NB4 (cell line): ENCODE measurements at places on chromosomes 5 and 9.
A peak's percentile ranks its signal among the peaks of the same experiment; 100 is the strongest.

DNA sequence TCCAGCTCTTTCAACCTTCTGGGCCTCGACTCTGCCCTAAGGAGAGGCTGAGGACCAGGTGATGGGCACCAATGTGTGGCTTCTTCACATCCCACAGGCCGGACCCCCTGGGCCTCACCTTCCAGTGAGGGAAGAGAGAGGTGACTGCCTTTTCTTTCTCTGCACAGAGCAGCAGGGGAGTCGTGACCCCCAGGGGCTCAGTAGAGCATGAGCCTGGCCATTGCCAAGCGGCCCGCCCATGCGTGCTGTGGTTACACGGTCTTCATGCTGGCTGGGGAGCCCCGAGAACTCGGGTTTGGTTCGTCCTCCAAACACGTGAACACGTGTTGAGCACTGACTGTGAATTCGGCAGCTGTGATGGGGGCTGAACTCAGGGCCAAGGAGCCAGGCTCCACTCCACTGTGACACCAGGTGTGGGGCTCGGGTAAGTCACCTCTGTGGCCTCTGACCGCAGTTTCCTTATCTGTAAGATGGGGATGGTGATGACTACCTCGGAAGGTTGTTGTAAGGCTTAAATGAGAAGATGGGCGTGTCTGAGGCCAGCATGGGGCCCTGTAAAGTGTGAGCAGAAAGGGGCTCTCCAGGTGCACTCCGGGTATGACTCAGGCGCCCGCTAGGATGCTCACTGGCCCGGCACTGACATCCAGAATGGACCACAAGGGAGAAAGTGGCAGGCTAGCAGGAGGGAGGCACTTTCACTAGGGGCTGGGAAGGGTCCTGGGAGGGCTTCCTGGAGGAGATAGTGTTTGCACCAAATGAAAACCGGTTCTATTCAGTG lies 13.4 kb upstream of the GRHPR start:
- DNase-seq, result no peak

DNA sequence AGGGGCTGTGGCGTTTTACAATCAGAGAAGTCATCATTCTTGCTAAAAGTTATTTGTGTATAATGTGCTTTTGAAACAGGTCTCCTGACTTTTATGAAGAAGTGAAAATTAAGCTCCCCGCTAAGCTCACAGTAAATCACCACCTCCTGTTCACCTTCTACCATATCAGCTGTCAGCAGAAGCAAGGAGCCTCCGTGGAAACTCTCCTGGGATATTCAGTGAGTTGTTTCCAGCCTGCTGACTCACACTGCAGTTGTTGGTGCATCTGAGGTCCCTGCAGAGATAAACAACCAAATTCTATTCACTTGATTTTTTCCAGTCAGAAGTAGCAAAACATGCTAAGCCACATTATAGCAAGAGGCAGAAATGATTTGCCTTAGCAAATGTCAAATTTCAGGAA lies 156.7 kb downstream of the DOCK8 start:
- no peak for DNase-seq

DNA sequence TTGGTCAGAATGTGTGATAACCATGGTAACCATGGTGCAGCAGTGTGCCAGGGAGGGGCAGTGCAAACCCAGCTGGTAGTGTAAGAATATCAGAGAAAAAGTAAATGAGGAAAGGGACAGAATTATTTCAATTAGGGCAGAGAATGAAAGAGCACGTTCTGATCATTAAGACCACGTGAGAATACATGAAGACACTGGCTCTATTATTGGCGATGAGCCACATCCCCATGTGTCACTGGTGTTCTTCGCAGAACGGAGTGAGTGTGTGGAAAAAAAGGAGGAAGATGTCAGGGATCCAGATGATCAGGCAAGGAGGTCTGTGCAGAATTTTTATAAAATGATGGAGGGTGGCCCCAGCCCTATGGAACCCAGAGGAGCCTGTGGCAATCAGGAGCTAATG lies 315.5 kb downstream of the SEMA5A start:
- DNase-seq, result no peak

- no peak for DNase-seq
Observed at GRCh38 chr5:3740546-3741373, 145.1 kb downstream of the IRX1 start.

DNA sequence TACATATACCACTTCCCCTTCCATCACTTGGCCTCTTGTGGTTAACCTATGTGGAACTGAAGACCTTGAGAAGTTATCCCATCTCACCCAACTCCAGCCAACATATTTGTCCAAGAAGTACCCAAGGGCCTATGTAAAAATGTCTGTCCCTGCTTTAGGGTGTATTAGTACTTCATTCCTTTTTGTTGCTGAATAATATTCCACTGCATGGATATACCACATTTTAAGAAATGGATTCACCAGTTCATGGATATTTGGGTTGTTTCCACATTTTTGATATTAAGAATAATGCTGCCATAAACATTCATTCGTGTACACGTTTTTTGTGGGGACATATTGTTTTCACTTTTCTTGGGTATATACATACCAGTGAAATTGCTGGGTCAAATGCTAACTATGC lies 28.6 kb downstream of the IDNK start:
- peak; percentile 15 for DNase-seq

DNA sequence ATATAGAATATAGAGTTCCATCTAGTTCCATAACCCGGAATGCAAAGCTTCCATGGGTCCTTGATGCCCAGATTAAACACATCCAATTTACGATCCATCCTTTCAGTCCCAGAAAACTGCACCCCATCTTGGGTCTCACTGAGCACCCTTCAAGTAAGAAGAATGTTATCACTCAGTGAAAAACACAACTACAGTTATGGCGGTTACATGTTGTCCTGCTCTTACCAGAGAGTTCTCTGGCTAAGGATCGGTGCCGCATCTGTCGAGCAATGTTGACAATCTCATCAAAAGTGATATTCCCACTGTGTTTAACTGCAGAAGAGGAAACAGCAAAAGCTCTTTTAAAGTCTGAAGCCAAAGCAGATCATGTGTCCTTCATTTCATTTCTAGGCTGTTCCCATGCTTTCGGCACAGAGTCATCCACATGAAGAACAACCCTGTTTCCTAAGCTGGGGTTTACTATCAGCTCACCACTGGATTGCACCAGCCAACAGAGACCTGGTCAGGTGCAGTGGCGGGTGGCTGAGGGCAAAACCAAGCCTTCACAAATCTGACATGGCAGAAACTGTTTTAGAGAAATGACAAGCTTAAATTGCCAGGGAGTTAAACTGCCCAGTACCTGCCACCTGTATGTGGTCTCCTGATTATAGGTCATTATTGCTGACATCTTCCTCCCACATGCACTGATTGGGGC lies 2.9 kb downstream of the RPL12 start:
- peak; percentile 17 for DNase-seq

GRCh38 chr9:129111528-129112151 lies 425 bp downstream of the PTPA start:
- peak; percentile 68 for DNase-seq

- peak; percentile 41 for DNase-seq
Observed at GRCh38 chr9:109286571-109286977, 34.3 kb downstream of the EPB41L4B start.

- peak; percentile 6 for DNase-seq
Observed at GRCh38 chr5:67409126-67409777, 212.7 kb upstream of the CD180 start.

- no peak for DNase-seq
Observed at GRCh38 chr5:16538006-16538405, 72.4 kb upstream of the ZNF622 start.

DNA sequence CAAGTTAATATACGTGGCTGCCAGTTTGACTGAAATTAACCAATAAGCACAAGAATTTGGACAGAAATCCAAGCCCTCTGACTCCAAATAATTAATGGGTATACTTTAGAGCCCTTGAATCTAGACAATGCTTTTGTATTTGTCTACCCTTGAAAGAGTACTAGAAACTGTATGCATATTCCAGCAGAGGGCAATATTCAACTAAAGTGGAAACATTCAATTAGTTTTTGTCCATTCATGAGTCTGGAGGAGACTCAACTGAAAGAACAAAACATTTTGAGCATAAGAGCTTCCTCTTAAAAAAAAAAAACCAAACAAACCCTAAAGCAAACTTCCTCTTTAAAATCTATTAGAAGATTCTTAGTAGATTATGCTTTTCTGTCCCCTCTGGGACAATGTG lies 157.8 kb downstream of the ARHGEF28 start:
- peak; percentile 74 for DNase-seq

DNA sequence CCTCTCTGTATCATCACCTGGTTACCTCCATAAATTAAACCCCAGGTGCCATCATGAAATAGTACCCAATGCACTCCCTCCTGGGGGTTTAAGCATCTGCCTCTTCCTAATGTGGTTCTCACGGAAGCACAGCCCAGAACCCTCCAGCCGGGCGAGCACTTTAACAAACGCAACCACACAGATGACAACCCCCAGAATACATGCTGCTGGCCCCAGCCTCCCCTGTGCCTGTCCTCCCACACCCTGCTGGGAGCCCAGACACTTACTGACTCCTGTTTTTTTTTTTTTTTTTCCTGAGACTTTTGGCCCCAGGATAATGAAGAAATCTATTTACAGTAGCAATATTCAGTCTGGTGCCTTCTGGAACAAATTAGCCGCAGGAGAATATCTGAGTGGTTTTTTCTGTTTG lies 50.0 kb upstream of the COL5A1 start:
- no peak for DNase-seq

GRCh38 chr9:137744632-137745183 lies 125.9 kb downstream of the EHMT1 start:
- no peak for DNase-seq

GRCh38 chr5:109611505-109611904 lies 78.2 kb upstream of the MAN2A1 start:
- peak; percentile 6 for DNase-seq

DNA sequence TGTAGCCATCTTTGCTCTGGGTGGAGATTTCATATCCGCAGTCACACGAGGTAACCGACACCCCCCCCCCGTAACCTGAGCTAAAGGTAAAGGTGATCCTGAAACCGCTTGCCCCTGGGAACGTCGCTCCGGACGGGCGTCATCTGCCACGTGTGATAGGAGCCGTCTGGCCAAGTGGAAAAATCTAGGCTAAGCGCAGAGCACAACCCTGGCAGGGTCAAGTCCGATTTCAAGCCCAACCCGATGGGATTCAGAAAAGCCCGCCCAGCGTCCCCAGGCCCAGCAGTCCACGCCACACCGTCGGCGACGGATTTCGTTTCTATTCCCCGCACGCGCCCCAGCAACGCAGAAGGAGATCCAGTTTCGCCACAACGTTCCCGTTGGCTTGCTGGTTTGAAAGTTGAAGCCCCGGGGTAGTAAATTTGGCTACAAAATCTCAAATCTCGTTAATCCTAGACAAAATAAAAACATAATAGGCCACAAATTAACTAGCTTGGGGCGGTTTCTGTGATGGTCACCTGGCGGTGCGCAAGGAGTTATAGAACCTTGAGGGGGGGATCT lies 32.4 kb upstream of the NFIB start:
- DNase-seq, result no peak

GRCh38 chr5:142800776-142801494 lies 30.8 kb downstream of the ARHGAP26 start:
- peak; percentile 64 for DNase-seq

- DNase-seq, result peak; percentile 39
Observed at GRCh38 chr5:179769796-179770195, 24.0 kb upstream of the LTC4S start.

DNA sequence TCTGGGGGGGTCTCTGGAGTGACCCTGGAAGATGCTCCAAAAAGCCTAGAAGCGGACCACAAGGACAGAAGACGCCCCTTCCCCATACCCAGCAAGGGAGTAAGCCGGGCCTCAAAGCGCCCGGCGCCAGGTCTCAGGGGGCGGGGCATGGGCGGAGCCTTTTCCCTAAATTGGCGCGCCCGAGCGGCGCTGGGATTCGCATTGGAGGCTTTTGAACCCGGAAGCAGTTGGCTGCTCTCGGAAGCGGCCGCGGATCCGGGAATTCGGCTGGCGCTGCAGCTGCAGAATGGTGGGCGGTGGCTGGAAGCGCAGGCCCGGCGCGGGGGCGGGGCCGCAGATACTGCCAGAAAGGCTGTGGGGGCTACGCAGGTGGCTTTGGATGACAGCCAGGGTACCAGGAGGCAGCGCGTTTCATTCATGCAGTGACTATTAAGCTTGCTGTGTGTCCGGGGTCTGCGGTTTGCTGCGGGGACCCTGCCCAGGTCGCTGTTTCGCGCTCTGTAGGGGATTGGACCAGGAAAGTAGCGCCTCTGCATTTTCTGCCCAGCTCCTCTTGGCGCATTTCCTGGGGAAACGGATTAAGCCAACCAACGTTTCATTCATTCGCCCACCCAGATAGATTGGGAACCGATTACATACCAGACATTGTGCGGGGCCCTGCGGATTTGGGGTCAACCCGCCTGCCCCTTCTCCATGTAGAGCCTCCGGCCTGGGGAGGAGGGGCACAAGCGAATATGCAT lies 83.0 kb upstream of the FREM1 start:
- DNase-seq, result no peak

GRCh38 chr5:95649842-95650620 lies 3.5 kb downstream of the RFESD start:
- no peak for DNase-seq

DNA sequence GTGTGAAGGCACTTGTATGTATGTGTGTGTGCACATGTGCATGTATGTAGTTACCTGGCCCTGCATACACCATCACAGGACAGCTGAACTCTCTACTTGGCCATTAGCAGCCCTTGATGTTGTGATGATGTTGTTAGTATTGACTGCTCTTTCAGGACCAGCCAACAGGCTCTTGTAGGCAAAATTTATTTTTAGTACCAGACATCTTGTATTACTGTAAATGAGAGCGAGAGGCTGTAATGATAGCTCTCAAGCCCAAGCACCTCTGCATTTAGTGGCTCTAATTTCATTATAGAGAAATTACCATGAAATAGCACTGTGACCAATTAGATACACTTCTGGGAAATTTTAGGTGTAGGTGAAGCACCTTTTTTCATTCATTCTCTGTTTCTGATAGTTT lies 158.0 kb downstream of the SMARCA2 start:
- no peak for DNase-seq

DNA sequence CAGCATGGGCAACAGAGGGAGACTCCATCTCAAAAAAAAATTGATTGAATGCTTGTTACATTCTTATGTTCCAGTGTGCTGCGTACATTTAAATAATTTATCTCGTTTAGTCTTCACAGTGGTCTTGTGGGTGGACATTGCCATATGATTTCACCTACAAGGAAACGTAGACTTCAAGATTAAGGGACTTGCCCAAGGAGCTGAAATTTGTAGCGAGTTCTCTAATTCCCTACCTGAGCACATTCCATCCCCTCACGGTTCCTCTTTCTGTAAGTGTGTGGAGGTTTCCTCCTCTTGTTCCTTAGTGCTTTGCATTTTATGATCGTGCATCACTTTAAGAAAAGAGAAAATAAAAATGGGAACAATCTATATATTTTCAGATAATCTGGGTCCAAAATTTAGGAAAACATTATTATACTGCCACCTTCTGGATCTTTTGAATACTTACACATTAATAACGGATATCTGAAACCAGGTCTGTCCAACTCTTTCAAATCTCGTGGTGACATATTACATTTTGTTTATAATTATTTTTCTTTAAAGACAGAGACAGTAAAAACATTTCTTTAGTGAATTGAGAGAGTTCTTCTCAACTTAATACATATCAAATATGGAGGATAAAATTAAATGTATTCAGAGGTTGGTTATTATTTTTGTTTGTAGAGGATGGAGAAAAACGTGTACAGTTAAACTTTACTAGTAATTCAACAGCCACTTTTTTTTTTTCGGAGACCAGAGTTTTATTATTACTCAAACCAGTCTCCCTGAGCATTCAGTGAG lies 29.9 kb upstream of the C7 start:
- peak; percentile 44 for DNase-seq

GRCh38 chr9:87008667-87009066 lies 61.4 kb upstream of the GAS1 start:
- DNase-seq, result no peak
